Activated T-cell treated with anti-CD3 and anti-CD28 coated beads, Interleukin-2, amount 50 U/mL, for 48 hours (primary cell): ENCODE measurements at places on chromosomes 11 and 22.
A peak's percentile ranks its signal among the peaks of the same experiment; 100 is the strongest.

DNA sequence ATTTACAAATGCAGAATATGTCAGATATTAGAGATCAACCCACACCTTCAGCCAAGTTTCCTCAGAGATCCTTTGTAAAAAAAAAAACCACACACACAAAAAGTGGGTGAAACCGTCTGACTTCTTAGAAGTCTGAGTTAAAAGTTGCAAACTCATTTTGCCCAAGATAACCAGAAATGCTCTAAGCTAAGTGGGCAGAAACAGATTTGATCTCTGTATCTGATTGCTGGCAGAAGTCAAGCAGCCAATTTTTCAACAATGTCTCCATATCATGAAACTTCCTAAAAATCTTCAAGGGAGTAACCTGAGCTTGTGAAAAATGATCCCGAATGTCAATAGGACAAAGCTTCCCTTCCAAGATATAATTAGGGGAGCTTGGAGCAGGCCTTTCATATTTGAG is 28.6 kb upstream of the ATXN10 start:
- DNase-seq = no peak

GRCh38 chr11:68099474-68100405 is 21.4 kb downstream of the CHKA start:
- peak; percentile 29 for DNase-seq

GRCh38 chr11:66224226-66224855 is 44.1 kb upstream of the RAB1B start:
- DNase-seq = no peak

DNA sequence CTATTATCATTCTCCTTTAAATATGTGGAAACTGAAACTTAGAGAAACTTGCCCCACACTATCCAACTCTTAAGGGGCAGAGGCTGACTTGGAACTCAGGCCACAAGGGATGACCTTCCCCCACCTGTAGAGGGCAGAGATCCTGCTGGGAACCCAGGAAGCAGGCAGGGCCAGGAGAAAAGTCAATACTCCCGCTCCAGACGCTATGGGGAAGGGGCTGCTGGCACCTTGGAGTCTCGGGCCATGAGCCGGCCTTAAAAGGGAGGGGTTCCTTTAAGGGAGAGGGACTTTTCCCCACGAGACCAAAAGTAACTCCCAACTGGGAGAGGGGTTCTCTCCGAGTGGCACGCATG is 620 bp upstream of the ANO5 start:
- DNase-seq = no peak

- DNase-seq = no peak
Measured at GRCh38 chr11:69499918-69500284, 18.4 kb downstream of the LINC01488 start.

DNA sequence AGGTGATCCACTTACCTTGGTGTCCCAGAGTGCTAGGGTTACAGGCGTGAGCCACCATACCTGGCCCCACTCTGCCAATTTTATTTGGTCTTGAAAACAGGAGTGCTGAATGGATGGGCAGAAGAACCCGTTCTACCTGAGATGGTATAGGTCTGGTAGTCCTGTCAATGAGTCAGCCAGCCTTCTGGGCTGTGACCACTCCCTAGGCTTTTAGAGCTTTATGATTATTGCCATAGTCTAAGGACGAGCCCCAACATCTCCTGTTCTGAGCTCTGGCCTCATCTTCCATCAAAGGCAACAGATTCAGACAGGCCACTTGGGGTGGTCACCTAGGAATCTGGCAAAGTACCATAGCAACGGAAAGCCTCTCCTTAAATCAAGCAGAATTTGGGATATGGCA is 11.5 kb downstream of the ZDHHC5 start:
- no peak for DNase-seq

DNA sequence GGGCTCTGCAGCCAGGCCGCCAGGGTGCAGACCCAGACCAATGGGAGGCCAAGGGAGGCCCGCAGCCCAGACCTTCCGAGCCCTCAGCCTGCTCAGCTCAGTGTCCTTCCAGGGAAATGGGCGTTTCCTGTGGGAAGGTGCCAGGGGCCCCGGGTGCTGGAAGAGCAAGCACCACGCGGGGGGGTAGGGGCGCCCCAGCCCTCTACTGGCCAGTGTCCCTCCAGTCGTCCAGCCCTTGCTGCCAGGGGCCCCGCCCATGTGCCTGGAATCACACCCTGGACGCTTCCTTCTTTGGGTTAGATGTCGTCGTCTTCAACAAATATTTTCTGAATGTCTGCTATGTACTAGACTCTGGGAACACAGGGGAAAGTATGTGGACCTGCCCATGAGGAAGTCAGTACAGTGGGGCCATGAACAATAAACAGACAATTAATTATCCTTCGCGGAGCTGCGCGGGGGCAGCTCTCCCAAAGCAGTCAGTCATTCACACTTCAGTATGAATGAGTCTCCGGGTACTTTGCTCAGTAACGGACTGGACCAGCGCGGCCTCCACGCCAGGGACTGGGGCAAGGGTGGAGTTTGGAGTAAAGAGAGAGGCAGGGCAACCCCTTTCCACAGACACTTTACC is 60.2 kb downstream of the CDKN1C start:
- DNase-seq = no peak

- no peak for DNase-seq
Measured at GRCh38 chr11:29309992-29310391, 706.8 kb downstream of the KCNA4 start.

DNA sequence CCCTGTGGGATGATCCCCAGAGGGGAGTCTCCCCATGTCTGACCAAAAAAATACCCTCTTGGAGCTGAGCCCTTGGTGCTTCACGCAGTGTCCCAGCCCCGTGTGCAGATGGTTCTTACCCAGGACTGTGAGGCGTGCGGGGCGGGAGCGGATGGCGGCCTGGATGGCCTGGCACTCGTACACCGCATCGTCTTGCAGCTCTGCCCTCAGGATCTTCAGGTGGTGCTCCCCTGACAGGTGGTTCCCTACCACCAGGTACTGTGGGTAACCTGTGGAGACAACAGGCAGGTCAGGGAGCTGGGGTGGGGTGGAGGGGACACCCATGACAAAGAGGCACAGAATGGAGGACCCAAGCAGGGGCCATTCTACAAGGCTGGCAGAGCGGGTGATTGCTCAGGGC is 165.7 kb downstream of the ST3GAL4 start:
- no peak for DNase-seq

DNA sequence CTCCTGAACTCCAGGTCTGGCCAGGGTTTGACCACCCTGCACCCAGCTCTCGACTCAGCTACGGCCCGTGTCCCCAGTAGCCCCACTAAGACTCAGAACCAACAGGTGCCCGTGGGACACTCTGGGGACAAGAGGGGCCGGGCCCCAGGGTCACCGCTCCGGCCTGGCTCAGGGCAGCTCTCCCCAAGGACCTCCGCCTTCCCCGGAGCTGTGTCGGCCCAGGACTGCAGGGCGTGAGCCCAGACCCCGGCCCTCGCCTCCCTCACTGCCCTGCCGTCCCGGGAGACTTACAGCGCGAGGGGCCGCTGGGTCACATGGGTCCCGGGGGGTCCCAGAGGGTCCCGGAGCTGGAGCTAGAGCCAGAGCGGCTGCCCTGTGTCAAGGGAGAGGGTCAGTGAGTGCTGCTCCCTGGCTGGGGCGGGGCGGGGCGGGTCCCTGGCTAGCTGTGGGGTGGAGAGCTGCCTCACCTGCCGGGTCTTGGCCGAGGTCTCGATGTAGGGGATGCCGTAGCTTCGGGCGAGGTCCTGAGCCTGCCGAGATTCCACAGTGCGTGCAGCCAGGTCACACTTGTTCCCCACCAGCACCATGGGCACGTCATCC is 2.3 kb downstream of the HRAS start:
- DNase-seq = no peak

DNA sequence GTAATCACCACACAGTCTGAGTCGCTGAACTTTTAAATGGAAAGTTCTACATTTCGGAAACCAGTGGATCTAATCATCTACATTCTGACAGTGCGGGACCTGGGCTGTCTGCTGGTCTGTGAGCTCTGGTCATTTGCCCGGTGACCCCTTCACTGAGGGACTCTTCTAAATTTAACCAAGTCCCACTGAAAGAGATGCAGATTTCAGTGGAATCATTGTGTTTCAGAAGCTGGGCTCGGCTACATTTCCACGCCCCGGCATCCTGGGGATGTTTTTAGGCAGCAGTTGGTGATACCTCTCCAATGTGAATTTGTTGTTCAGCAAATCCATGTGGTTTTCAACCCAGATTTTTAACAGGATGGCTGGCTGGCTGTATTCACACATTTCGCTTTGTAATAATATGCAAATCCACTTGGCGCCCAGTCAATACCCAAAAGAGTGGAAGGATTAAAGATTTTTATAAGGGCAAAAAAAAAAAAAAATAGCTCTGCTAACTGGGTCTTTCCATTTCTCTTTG is 145.5 kb upstream of the RASSF10 start:
- no peak for DNase-seq

- no peak for DNase-seq
Measured at GRCh38 chr22:27148886-27149470, 491.6 kb downstream of the MIAT start.

DNA sequence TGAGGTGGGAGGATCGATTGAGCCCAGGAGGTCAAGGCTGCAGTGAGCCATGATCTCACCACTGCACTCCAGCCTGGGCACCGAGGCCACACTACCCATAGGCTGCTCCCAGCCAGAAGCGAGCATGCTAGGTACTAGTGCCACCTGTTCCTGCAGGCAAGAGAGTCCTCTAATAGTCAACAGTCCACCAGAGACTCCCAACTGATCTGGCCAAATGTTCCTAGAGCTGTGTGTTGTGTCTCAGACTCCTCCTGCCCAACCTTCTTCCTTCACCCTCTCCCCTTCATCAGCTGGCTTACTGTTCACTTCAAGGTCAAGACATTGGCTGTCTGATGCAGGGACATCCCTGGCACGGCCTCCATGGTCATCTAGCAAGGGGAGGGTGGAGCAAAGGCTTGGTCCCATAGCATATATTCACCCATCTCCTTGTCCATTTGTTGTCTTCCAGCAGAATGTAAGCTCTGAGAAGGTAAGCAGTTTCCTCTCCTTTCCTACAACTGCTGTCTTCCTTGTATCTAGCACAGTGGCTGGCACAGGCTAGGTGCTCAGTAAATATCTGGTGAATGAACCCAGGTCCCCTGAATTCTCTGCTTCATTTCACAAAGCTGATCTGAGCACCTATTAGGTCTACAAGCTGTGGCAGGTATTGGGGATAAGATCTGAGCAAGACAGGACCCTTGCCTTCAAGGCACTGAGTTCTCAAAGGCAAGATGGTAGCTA is 126.2 kb upstream of the SERPIND1 start:
- DNase-seq = no peak

- peak; percentile 36 for DNase-seq
Measured at GRCh38 chr11:1330473-1330872, 21.0 kb upstream of the TOLLIP start.

GRCh38 chr11:68541991-68542390 is 81.4 kb downstream of the PPP6R3 start:
- no peak for DNase-seq

DNA sequence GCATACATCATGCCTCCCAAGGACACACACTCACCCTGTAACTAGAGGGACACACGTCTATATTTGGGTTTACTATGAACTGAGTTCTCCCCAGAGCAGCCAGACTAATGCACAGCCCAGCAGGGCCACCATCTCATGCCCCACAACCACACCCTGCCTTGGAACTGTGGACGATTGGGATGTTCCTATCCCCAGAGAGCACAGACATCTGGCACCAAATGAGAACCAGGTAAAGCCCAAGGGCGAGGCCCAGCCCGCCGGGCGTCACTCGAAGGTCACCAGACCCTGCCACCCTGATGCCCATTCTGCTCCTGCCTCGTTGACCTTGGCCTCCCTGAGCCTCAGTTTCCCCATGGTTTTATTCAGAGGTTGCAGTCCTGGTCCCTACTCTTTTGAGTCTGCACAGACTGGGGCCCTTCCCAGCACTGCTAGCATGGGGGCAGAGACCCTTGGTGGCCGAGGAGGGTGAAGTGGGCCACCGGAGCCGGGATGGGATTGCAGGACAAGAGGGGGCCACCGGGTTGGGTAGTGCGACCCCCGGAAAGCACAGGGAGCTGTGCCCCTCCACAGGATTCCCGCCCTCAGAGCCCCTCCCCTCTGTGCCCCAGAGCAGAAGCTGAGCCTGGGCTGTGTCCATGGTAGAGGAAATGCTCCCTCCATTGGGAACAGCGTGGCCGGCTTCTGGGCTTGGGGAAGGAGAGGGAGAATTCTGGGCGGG is 56.8 kb downstream of the IGLL5 start:
- DNase-seq = no peak

- DNase-seq = no peak
Measured at GRCh38 chr11:62404901-62405300, 13.9 kb upstream of the SCGB1A1 start.

DNA sequence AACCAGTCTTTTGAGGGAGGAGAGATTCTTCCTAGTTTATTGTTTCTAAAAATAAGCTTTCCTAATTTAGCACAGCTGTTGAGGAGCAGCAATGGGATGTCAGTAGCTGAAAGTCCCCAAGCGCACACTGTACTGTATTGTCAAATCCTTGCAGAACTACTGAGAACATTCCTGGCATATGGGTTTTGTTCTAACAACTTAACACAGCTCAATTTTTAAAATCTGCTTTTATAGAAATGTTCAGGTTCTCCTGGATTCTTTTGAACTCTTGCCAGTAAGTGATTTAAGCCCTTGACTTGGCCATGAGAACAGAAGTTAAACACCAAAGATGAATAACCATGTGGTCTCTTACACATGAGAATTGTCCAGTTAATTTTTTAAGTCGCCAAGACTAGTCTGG is 218.6 kb downstream of the FAT3 start:
- no peak for DNase-seq

- no peak for DNase-seq
Measured at GRCh38 chr11:17718510-17718962, 835 bp upstream of the MYOD1 start.

DNA sequence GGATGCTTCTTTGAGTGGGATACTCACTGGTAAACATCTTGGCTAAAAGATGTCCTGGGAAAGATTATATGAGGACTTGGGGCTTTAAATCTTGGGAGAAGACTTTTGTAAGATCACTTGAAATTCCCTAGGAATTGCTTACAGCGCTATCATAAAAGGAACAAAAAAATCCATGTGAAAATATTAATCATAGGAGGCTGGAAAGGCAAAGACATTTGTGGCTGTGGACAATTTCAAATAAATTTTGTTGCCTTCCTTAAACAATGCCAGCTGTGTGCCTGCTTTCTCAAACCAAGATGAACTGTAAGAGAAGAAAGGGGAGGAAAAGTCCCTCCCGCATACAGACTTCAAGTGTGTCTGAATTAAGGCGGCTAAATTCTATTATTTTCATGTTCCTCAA is 75.6 kb downstream of the SNX19 start:
- DNase-seq = no peak

- no peak for DNase-seq
Measured at GRCh38 chr11:3885855-3886254, 30.4 kb downstream of the STIM1 start.

DNA sequence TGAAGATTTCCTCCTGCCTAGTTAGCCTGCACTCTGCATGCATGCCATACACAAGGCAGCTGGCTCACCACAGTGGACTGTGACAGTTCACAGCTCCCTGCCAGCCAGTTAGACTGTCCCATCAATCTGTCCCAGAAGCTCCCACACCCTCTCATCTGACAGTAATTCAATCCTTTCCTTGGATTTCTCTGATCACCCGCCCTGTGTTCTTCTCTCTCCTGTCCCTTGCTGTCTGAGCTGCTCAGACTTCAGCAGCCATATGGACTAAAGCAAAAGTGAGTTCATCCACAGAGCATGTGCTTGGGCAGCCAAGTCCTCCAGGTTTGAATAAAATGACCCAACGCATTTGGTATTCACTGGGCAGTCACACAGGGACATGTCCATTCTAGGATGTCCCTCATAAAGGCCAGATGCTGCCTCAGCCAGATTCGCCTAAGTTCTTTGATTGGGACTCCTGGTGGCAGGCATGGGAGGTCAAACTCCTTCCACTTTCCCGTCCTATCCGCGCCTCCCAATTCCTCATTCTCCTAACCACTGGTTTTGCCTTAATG is 54.5 kb upstream of the ZBTB44 start:
- DNase-seq = no peak

- no peak for DNase-seq
Measured at GRCh38 chr11:65308281-65308891, 6.3 kb upstream of the CDC42EP2 start.
